ENCODE measurements at places on chromosomes 3 and 15.

DNA sequence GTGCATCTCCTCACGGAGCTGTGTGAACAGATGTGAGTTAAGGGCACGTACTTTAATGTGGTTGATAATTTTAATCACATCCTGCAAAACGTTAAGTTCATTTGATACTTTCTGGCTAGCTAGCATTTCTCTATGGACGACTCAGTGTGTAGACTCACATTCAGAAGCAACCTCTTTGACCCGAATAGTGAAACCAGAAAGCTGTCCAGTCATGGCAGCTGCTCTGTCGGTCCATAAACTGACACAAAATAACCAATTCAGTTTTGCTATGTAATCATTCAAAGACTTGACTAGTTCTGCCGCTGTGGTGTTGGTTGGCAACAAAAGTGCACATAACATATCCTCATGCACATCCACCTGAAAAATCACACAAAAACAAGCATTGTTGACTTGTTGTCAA lies 3.7 kb upstream of the GFM1 start:
- no peak for DNase-seq

DNA sequence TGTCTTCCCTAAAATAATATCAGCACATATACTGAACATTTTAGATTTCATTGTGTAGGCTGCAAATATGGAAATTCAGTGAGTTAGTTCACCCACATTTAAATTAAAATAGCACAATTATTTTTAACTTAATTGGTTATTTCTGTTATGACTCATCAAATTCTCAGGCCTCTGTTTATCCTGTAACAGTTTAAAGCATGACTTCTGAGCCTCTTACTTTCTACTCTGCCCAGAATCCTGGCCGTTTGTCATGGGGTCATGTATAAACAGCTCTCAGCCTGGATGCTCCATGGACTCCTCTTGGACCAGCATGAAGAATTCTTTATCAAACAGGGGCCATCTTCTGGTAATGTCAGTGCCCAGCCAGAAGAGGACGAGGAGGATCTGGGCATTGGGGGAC lies 12.2 kb downstream of the TUBGCP4 start:
- DNase-seq: no peak

- DNase-seq: no peak
Observed at GRCh38 chr3:107704477-107704876, 181.7 kb downstream of the BBX start.

GRCh38 chr3:70387889-70388288 lies 75.5 kb upstream of the MDFIC2 start:
- no peak for DNase-seq

GRCh38 chr15:26631894-26632293 lies 141.0 kb downstream of the GABRB3 start:
- DNase-seq: no peak

- DNase-seq: peak; percentile 35
Observed at GRCh38 chr15:43749690-43750345, 3.6 kb downstream of the PDIA3 start.

- no peak for DNase-seq
Observed at GRCh38 chr3:31957106-31957505, 24.0 kb downstream of the OSBPL10 start.

DNA sequence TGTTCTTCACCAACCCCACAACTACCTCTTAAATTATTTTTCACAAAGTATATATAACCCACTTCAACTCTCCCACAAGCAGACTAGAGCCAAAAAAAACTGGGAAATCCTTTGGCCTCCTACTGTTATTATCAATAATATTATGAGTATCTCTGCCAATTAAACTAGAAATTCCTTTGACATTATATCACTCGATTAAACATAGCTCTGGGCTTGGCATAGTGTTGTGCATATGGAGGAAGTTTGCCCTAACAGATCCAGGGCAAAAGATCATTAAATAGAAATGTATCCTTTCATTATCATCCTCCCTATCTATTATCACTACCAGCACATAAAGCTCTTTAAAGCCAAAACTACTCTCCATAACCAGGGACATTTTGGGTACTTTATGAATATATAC lies 74.9 kb downstream of the OSBPL10 start:
- DNase-seq: no peak

DNA sequence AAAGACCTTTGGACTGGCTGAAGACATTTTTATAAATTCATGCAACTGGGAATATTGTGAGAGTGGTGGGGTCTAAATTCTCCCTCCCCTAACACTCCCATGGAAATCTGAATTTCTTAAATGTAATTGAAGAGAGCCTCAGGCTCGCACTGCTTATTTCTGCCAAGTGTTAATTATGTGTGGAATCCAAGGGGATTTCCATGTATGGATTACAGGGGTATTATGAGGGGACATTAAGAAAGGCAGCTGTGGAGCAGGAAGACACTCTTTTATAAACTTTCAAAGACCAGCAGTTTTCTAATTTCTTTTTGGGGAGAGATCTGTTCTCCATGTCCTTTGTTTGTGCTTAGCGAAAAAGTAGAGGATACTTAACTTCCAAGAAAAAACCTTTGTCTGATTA lies 152.1 kb upstream of the TBL1XR1 start:
- DNase-seq: no peak

DNA sequence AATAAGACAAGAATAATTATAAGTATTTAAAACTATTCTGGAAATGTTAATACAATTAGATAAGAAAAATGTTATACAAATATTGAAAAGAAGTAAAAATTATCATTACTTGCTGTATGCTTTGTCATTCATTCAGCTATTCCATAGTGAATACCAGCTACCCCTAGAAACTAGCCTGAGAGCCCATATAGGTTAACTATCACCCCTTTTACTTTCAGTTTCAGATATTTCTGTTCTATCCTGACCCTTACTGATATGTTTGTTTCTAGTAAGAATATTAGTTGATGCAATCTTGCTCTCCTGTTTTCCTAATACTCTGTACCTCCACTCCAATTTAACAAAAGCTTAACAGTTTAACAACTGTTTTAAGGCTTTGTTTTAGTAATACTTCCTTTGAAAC lies 31.6 kb downstream of the FAM227B start:
- DNase-seq: no peak

GRCh38 chr3:38604246-38604645 lies 45.2 kb downstream of the SCN5A start:
- no peak for DNase-seq

GRCh38 chr3:159928071-159928491 lies 60.6 kb upstream of the IL12A start:
- no peak for DNase-seq

DNA sequence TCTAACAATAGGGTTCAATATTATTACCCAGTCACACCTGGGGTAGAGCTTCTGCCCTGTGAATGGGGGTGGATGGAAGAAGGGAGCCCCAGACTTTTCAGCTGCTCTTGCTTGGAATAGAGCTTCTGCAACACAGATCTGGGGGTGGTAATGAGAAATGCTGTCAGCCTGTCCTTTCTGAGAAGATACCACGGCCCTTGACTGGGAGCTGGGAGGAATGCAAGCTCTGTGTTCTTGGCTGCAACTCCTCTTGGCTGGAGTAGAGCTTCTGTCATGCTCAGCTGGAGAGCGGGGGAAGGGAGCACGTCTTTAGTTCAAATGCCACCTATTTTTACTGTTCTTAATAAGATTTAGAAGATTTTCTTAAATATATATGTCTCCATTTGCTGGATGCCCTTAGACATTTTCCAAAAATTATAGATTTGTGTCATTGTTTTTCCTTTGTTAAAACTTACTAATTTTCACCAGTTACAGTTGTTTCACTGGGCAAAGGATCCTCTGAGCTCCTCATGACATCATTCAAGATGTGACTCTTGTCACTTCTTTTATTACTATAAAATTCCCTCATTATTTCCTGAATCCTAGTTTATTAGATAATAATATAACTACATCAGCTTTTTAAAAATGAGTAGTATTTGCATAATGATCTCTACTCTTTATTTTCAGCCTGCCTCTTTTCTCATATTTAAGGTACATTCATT lies 180.0 kb upstream of the TGFBR2 start:
- DNase-seq: no peak

DNA sequence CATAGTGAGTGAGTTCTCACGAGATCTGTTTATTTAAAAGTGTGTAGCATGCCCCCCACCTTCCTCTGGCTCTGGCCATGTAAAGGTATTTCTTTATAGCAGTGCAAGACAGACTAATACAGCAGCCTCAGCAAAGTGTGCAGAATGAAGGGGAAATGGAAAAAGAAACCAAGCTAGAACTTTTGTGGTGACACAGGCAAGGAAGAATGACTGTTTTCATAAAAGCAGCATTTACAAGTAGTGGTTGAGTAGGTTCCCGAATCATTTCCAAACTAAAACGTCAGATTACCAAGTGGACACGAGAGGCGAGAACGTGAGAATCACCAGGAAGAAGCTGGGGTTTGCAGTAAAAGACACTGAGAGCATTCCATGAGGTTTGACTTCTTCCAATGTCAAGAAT lies 100.2 kb upstream of the AKAP13 start:
- no peak for DNase-seq

- DNase-seq: no peak
Observed at GRCh38 chr3:191348098-191348497, 17.8 kb upstream of the UTS2B start.

DNA sequence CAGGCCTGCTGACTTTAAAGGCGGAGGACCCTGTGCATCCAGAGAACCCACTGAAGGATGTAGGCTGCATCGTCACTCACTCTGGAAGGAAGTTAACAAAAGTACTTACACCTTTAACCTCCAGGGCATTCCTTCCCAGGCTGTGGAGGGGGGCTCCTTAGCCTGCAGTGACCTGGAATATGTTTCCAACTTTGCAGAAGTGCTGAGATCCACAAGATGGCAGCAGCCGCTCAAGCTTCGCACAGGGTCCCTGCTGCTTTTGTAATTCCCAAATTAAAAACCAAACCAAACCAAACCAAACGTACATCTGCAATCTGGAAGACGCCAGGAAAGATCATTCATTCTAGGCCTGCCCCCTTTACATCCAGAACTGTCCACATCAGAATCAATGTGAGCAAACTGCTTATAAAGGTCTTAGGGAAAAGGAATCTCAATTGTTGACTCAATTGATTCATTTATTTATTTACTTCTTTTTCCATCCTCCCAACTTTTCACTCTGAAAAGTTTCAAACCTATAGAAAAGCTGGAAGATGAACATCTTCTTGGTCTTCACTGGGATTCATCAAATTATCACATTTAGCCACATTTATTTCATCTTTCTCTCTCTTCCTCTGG lies 70.5 kb upstream of the KLHL25 start:
- DNase-seq: peak; percentile 29

DNA sequence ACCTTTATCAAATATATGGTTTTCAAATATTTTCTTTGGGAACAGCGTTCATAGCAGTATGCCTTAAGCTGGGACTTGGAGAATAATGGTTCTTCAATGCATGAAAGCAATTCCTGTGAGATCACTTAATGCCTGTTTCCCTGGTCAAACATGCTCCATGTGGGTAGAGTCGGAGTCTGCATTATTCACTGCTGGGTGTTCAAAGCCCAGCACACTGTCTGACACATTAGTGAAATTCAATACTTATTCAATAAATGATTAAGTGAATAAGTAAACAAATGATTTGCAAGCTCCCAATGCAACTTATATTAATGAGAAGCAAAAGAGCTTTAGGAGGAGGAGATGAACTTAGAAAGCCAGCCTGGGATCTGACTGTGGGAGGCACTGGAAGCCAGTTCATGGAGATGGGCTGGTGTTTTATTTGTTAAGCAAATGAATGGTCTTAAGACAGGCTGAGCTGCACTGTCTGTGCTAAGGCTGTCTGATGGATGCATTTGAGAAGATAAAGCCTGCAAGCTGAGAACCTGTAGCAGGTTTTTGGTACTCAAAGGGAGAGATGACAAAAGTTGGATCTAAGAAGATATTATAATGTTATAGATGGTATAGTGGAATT lies 490.8 kb downstream of the MCTP2 start:
- DNase-seq: no peak

GRCh38 chr3:42257007-42257406 lies 9.0 kb downstream of the CCK start:
- DNase-seq: no peak

DNA sequence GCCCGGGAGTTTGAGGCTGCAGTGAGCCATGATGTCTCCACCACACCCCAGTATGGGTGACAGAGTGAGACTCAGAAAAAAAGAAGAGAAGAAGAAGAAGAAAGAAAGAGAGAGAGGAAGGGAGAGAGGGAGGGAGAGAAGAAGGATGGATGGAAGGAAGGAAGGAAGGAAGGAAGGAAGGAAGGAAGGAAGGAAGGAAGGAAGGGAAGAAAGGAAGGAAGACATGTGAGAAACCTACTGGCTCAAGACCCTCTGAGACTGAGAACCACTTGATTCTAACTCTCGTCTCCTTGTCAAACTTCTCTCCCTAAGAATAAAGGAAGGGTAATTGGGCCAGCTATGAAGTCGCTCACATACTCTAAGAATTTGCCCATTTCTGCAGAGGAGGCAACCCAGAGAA lies 148.1 kb upstream of the UBE2E1 start:
- DNase-seq: no peak

DNA sequence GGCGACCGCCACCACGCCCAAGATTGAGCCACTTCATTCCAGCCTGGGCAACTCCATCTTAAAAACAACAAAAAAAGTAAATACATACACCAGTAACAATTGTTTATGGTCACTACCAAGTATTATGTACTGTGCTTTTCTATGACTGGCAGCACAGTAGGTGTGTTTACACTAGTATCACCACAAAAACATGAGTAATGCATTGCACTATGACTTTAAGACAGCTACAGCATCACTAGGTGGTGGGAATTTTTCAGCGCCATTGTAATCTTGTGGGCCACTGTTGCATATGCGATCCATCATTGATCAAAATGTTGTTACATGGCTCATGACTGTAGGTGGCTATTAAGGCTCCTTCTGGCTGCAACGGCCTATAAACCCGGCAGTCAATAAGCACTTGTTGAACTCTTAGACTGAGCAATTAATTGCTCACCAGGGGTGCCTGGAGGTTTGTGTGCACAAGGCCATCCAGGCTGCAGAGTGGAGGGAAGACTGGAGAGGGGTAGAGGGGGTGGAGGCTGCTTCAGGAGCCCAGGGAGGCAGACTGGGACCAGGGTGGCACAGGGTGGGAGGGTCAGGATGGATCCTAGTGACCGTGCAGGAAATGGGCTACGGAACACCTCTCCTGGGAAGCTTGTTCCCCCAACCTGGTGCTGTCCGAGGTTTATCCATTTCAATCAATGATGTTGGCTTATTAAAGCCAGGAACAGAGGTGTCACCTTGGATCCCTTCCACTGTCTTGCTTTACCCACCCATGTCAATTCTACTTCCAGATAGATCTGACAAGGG lies 17.9 kb upstream of the COPG1 start:
- no peak for DNase-seq

DNA sequence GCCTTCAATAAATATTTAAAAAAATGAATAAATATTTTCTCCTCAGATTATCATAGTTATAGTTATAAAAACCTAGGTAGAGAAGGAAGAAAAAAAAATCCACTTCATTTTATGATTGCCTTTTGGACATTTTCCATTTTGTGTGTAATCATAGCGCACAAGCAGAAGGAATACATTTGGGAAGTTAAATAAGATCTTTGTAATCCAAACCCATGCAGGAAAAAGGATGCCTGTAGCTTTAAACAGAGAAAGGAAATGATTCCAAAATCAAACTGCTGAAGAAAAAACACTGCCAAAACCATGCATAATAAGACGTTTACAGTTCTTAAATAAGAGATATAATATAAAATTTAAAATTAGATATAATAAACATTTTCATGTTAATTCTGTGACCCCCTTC lies 7.4 kb upstream of the CCDC54 start:
- DNase-seq: no peak

GRCh38 chr3:113075588-113075987 lies 84.8 kb downstream of the GTPBP8 start:
- no peak for DNase-seq

GRCh38 chr3:153897025-153897723 lies 224.0 kb upstream of the ARHGEF26 start:
- no peak for DNase-seq

GRCh38 chr3:176579711-176580185 lies 617.5 kb downstream of the TBL1XR1 start:
- no peak for DNase-seq

- no peak for DNase-seq
Observed at GRCh38 chr15:38074029-38074428, 139.6 kb downstream of the TMCO5A start.
